ENCODE measurements at places on chromosomes 12 and 14.

- no peak for DNase-seq
These were observed 78.8 kb downstream of the C12orf75 start for GRCh38 chr12:105409279-105409678.

- DNase-seq = no peak
These were observed 276.2 kb downstream of the SSPN start for GRCh38 chr12:26471560-26471959.

DNA sequence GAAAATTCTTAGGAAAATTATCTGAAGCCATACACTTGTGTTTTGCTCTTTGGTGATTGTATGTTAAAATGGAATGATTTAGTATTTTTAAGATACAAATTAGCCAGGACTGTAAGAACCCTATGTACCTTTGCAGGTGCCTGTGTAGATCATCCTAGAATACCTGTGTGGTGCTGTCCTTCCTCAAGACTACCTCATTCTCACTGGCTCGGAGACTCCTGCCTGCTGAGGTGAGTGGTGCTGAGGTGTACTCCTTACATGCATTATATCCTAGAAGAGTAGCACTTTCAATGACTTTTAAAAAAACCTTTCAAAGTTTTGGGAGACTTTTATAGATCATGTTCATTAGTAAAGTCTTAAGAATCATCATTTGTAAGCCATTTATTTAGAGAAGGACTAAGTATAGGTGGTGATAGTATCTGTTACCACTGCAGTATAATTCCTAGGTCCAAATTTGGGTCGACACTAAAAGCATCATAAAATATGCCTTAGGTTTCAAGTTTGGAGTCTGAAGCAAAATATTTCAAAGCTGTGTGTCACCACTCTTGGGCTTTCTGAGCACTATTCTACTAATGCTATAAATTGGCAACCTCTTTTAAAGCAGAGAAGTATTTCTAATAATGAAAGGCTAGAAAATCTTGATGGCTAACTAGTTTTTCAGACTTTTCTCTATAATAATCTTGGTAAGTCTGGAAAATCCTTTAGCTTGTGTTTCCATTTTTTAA, 36.6 kb downstream of the RASSF8 start:
- no peak for DNase-seq

DNA sequence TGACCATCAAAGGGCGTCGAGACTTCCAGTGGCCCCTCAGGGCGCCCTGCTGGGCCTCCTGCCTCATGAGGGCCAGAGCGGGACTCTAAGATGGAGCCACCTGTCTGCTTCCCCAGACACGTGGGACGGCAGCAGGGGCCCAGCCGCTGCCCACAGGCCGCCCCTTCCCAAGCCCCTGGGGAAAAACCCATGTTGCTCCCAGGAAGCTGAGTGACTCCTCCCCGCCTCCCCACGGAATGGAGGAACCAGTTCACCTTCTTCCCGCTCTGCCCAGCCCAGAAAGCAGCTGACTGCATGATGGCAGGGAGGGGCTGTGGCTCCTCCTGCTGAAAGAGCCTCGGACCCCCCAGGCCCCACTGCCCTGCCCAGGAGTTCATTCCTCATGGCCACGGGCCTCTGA, 14.9 kb downstream of the RAB35 start:
- DNase-seq = no peak

GRCh38 chr12:131862994-131863710, 31.3 kb upstream of the ULK1 start:
- DNase-seq = no peak

DNA sequence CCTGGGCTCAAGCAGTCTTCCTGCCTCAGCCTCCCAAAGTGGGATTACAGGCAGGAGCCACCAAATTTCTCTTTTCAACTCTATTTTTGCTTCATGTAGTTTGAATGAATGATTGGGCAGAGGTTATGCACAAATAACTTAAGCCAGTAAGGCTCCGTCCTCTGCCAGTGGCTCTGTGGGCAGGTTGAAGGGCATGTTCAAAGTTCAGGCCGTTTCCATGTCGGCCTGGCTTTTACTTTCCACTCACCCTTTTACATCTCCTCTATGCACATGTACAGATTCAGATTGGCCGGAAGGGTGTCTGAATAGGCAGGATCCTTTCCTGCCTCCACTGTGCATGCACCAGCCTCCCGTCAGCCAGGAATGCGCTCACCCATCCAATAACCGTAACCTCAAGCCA, 132.3 kb downstream of the EML1 start:
- no peak for DNase-seq

DNA sequence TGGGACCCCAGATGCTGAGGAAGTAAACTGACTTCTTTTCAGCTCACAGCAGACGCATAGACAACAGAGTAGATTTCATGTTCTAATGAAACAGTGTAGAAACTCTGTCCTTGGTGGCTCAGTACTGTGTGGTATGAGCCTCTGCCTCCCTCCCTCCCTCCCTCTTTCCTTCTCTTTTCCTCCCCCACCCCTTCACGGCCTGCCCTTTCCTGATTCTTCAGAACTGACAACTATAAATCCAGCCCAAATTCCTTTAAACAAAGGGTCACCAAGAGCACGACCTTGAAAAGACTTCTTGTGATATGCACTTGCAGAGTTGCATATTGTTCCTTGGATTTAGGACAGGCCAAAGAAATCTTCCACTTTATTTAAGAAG, 164.0 kb downstream of the ETV6 start:
- no peak for DNase-seq

DNA sequence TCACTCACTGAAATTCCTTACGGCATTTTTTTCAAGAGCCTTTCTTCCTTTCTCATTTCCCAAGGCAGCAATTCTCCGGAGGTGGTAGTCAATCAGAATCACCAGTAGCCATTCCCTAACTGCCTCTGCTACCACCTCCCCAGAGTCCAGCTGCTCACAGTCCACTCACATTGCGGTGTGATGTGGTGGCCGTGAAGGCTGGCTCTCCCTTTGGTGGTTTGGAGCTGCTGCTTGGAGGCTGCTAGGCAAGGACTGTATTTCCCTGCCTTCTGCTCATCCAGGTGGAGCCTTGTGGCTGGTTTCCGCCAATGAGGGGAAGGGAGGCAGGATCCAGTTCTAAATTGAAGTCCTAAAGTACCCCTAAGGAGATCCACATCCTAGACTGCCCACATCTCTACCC, 222.0 kb downstream of the ANO2 start:
- no peak for DNase-seq

- DNase-seq = no peak
These were observed 16.5 kb upstream of the TPCN1 start for GRCh38 chr12:113204804-113205203.

DNA sequence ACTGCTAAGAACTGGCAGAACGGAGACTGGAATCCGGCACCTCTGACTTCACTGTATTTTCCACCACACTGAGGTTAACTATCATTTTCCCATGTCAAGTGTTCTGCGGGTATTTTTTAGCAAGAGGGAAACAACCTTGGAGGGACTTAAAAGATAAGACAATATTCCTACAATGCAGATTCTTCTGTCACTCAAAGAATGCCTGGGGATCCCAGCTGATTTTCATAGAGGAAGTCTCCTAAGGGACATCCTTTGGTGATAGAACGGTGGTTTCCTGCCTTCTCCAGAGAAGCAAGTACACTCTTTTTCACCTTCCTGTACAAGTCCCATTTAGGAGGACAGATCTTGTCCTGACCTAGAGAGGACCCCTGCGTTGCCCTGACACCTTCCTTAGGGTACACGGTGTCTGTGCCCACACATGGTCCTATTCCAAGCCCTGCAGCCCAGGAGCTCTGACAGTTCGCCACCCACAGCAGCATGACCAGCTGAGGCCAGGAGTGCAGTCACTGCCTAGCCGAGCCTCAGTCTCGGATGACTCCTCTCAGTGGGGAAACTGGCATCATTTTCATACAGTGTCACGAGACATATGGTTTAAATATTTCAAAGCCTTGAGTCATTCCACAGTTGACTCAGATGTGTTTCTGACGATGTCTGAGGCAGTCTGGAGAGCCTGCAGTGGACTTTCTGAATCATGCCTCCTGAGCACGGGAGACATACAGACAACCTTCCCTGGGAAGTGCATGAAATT, 181.3 kb upstream of the FKBP4 start:
- no peak for DNase-seq

DNA sequence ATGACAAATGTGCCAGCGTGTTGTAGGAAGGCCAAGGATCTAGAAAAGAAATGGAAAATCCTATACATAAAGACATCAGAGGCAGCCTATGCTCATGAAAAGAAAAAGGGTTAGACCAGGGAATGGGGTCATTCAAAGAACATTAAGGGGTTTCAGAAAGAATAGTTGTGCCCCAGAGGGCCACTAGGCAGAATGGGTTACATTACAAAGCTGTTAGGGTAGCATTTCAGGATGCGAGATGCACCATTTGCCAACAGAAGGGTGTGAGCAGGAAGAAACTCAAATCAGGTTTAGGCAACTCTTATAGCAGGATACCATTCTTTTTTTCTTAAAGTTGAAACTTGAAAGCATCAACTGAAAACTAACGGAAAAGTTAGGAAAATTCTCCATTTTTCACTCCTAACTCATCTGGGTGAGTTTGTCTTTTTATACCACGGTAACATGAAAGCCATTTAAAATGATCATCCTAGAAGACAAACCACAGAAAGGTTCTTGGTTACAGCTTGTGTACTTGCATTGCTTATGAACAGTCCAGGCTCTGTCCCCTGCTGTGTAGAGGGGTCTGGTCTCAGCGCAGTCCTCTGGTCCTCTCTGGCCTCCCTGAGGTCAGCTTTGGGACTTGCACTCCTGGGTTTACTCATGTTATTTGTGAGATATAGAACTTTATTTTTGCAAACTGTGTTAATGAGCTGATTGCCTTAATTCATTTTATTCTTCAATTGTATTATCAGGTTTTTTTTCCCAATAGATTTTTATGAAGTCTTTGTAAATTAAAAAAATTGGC, 209.1 kb downstream of the DACT1 start:
- no peak for DNase-seq

- DNase-seq = no peak
These were observed 742.5 kb upstream of the MDGA2 start for GRCh38 chr14:48417715-48418500.

- no peak for DNase-seq
These were observed 23.0 kb downstream of the TSHR start for GRCh38 chr14:80978403-80978802.

DNA sequence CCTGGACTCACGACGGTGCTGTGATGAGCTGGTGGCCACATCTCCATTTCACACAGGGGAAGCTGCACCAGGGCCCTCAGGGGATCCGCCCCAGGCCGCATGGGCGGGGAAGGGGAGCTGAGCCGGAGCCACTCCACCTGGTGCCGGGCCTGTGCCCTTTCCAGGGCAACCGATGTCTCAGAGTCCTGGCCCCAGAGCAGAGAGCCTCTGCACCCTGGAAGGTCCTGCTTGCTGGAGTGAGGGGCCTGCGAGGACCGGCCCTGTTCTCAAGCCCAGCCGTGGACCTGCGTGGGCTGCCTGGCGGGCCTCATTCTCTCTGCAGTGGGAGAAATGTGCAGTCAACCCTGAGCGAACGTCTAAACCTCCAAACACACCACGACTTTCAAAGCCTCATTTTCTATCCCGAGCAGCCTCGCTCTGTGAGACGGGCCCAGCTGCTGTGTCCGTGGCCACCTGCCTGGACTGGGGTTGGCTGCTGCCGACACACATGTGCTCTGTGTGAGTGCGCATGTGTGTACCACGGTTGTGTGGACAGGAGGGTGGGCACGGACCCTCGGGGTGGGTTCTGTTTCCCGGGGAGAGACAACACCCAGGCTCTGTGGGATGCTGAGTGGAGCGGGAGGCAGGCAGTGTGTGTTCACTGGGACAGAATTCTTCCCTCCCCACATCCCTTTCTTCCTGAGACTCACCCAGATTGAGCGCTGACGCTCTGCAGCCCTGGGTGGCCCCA, 163.5 kb downstream of the KIF26A start:
- DNase-seq = no peak

DNA sequence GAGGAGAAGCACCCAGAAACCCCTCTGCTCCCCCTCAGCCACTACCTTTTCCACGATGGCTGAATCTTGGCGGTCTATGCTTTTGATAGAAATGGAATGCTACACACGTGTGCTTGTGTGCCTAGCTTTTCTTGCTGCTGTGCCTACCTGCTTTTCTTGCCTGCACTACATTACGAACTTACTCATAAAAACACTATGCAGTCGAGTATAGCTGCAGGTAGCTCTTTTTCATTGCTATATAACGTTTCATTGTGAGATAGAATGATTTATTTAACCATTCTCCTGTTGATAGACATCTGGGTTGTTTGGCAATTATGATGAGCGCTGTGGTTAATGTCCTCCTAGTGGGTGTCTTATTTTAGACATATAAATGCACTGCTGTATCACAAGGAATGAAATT, 67.9 kb upstream of the NCOR2 start:
- no peak for DNase-seq

DNA sequence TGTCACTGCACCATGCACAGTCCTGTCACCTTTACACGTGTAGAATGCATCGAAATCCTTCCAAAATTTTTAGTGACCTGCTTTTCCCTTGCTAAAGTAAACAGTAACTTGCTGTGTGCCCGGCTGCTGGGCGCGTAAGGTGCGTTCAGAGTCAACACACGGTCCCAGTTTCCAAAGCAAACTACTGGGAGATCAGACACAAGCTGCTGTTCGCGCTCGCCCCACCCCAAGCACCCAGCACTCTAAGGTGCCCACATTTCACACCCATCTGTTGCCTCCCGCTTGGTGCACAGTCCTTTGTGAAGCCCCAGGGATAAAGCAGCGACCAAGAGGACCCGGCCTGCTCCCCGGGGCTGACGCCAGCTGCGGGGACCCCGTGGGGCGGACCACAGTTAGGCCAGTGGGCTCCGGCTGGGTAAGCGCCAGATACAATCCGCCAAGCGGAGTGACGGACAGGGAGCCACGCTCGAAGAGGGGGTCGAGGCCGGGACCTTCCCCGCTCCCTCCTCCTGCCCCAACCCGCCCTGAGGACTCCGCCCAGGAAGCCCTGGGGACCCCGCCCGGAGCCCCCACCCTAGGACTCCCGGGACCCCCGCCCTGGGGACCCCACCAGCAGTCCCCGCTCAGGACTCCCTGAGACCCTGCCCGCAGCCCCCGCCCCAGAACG, 633 bp downstream of the STX2 start:
- DNase-seq = no peak

DNA sequence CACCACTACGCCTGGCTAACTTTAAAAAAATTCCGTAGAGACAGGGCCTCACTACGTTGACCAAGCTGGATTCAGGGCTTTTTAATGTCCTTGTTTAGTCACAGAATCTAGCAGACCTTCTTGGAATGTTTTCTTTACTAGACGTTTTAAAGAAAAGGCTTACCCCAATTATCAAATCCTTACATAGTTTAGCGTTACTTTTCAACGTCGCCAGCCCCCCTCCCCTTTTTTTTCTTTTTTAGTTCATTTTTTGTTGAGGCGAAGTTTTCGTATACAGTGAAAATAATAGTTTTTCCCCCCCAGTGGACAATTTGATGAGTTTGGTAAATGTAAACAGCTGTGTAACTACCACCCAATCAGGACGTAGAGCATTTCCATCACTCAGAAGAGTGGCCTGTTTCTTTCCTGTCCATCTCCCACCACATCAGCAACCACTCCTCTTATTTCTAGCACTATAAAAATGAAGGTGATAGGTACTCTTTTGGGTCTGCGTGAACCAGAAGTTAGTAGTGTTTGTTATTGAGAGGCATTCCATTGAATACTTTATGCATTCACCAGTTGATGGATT, 753 bp upstream of the DLGAP5 start:
- DNase-seq = no peak
